Central memory CD8-positive, alpha-beta T cell (primary cell): ENCODE measurements at places on chromosomes 3 and 15.

DNA sequence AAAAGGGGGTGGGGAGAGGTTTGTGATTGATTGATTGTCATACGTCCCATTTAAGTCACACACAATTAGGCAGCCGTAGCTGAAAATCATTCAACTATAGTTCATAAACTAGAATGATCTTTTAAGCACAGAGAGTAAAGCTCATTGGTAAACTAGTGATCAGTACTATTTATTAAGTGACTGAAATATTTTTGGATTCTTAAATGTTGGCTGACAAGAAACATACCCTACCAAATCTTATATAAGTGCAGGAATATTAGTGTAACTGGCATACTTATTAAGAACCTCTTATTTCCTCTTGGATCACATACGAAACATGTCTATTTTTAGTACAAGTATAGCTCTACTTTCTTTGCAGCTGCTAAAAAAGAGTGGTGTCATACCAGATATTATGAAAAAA, 8.4 kb upstream of the ABHD10 start:
- DNase-seq: no peak

DNA sequence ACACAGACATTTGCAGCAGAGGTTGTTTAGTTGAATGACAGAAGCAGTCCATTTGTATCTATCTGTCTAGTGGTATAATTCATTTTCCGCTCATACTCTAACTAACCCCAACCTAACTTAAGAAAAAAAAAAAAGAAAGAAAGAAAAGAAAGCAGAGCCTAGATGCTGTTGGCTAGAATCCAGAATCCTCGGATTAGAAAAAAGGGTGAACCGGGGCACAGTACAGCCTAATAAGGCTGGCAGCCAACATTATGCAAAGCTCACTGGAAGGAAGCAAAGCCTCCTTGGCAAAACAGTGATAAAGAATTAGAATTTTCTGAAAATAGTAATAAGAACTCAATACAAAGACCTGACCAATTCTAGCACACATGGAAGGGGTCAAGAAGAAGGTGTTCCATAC, 640.8 kb downstream of the TUSC7 start:
- DNase-seq: no peak

GRCh38 chr15:27869697-27870281, 229.3 kb downstream of the OCA2 start:
- DNase-seq: no peak

- DNase-seq: no peak
Observed at GRCh38 chr3:141243271-141243707, 11.7 kb downstream of the PXYLP1 start.

DNA sequence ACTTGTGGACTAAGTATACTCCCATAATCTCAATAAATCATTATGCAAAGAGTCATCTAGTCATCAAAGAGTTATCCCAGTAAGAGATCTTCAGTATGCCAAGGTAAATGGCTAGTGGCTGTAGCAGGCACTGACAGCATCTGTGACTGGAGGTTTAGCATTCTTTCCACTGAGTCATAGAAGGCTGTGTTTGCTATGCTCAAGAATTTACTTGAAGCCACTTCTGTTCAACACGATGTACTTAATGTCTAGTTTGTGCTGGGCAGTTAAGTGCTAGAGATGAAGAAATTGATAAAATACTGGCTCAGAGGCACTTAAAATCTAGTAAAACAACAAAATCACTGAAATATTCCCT, 13.0 kb downstream of the ZBED2 start:
- no peak for DNase-seq

DNA sequence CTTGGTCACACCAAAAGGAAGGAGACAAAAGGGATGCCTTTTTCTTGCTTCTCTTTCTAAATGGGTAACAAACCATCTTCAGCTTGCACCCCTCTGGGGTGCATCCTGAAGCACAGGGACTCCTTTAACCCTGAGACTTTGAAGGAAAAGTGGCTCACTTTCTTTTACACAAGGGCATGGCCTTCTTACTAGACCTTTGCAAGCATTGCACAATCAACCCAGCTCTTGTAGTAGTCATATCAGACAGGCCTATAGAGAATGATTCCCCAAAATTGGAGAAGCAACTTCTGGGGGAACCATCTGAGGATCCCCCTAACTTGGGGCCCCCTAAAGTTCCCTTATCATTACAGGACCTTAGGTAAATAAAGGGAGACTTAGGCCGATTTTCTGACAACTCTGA, 56.1 kb upstream of the GK5 start:
- DNase-seq: no peak

DNA sequence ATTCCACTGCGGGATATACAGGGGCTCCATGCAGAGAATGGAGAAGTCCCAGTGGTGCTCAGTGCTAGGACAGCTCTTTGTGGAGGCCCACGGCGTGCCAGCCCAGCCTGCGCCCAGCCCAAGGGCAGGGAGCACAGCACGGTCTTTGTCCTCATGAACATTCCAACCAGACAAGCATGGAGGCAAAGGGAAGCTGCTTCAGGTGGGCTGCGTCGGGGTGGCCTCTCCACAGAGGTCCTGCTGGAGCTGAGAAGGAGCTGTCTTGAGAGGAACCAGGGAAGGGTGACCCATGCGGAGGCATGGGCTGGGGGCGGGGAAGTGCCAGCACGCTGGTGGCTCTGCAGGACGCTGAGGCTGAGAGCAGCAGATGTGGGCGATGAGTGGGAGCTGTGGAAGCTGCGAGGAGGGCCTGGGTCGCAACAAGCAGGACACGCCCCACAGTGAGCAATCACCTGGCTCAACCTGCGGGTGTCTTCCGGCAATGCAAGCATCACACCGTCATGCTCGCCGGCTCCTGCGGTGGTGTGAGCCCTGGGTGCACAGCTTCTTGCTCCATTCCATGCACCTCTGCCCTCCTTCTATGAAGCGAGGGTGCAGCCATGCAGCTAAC, 14.0 kb upstream of the KLF15 start:
- no peak for DNase-seq

GRCh38 chr15:81189583-81190283, 6.9 kb upstream of the IL16 start:
- no peak for DNase-seq

DNA sequence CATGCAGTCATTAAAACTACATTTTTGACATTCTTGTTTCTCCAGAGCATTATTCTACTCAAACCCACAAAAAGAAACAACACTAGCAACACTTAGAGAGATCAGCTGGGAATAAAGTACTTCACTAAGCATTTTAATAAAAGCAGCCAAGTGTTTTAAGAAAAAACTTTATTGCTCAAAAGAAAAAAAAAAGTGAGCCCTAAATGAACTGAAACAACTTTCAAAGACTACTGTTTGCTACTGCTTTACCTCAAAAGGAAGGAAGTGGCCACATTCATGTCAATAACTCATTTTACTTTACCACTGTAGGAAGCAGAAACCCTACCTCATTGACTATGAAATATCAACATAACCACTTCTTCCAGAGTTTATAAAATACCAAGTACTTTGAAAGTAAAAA, 91.3 kb downstream of the UACA start:
- DNase-seq: no peak

DNA sequence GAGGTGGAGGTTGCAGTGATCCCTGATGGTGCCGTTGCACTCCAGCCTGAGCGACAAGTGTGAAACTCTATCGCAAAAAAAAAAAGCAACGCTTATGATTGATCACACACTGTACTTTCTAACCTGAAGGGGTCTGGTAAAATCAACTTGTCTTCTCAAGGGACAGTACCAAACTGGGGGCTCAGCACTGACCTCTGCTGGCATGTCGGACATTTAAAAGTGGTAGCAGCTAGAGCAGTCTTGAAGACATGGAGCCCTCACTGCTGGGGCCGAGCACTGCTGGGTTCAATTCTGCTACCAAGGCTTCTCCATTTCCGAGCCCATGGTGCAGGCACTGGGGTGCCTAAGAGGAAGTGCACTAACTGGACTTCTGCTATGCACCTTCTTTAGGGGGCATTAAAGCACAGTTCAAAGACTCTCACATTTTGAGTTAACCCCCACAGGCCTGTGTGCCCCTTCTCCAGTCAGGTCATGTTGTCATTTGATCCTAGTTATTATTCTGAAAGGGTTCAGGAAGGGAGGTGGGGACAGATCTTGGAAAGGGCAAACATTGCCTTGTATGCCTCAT, 26.4 kb upstream of the LAMP3 start:
- no peak for DNase-seq

GRCh38 chr15:31977812-31978661, 52.3 kb upstream of the CHRNA7 start:
- DNase-seq: no peak

GRCh38 chr3:60188803-60189202, 1062.4 kb downstream of the FHIT start:
- DNase-seq: no peak

- DNase-seq: no peak
Observed at GRCh38 chr3:160928183-160928726, 172.2 kb downstream of the PPM1L start.

DNA sequence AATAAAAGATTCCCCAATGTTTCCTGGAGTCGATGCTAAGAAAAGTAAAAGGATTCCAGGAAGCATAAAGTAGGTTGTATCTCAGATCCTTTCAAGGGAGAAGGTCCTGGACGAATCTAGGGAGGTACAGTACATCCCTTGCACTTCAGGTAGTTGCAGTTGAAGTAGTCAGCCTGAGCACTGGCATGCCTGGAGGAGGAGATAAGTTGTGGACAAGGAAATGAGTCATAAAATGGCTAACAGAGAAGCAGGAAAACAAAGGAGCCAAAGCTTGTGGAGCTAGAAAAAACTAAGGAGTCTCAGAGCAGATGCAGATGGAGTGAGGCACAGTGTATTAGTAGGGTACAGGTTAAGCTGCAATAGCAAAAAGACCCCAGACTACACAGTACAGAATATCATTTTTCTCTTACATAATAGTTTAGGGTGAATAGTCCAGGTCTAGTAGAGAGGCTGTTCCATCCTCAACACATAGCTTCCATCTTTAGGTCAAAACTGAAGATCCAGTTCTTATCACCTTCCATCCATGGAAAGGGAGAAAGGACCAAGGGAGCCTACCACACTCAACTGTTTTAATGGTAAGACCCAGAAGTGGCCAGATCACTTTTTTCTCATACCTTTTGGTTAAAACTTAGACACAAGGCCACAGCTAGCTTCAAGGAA, 41.3 kb downstream of the COL6A5 start:
- no peak for DNase-seq
